ENCODE measurements at places on chromosomes 3 and 15.
A peak's percentile ranks its signal among the peaks of the same experiment; 100 is the strongest.

DNA sequence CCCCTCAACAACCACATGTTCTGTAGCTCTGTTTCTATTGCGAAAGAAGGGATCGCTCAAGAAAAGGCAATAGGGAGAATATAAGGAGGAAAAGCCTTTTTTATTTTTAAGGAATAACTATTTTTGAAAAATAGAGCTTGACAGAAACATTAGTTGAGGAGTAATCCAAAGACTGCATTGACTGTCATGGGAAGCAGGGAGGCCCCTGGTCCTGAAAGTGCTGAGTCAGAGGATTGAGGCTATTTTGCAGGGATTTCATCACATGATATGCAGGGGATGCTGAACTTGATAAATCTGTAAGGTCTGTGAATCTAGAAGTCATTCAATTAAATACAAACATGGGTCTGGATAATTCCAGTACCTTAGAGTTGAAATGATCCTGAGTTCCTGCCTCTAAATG, 92.0 kb downstream of the MTHFS start:
- DNase-seq, result no peak

DNA sequence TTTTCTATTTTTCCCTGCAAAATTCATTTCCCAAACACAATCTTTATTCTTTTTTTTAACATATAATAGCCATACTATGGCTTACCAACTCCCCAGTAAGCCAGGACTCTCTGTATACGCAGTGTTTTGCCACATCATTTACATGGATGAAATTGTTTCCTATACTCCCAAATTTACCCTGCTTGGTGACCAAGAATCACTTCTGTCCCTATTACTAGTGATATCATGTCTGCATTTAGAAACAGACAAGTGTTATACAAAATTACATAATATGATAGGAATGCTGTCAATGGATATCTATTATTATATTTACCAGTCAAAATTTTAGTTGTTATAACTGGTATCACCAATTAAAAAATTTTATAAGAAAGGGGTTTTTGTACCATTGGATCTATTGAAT, 77.8 kb downstream of the LIPC start:
- DNase-seq, result no peak

- no peak for DNase-seq
These were observed 213.8 kb upstream of the STAC start for GRCh38 chr3:36166477-36166876.

- DNase-seq, result no peak
These were observed 190.1 kb downstream of the TBC1D5 start for GRCh38 chr3:17552351-17552750.

- no peak for DNase-seq
These were observed 424.7 kb upstream of the PDZRN3 start for GRCh38 chr3:74049444-74049843.

- DNase-seq, result peak; percentile 83
These were observed 315.5 kb downstream of the FHIT start for GRCh38 chr3:60935709-60936108.

DNA sequence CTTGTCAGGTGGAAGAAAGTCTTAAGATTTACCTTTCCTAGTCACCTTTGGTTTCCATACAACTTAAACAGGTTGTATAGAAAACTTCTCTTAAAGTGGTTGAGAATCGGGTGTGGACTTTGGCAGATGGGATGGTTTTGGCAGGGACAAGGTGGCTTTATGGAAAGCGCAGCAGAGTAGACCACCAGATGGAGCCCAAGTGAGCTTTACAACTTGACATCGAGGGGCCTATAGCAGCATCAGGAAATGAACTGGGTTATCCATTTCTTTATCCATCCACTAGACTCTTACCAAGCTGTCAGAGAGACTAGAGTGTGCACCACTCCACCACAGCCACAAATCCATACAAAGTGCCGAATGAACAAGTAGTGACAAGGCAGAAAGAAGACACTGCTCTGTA, 85.3 kb upstream of the MBNL1 start:
- DNase-seq, result no peak

DNA sequence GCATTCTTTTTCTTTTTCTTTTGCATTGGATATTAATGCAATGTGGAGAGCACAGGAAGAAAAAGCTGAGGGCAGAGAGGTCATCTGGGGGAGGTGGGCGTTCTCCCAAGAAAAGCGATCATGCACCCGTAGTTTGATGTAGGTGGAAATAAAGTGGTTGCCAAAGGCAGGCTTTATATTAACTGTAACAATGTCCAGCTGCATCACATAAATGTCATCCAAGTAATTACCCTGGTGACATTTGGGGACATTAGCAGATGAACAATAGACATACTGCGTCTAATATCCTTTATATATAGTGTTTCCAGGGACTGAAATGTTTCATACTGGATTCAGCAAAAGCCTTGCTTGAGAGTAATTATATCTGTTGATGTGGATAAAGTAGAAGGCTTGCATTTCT, 135.5 kb downstream of the CNTN6 start:
- no peak for DNase-seq

- DNase-seq, result peak; percentile 69
These were observed 7.5 kb upstream of the CMTM6 start for GRCh38 chr3:32510075-32510724.

DNA sequence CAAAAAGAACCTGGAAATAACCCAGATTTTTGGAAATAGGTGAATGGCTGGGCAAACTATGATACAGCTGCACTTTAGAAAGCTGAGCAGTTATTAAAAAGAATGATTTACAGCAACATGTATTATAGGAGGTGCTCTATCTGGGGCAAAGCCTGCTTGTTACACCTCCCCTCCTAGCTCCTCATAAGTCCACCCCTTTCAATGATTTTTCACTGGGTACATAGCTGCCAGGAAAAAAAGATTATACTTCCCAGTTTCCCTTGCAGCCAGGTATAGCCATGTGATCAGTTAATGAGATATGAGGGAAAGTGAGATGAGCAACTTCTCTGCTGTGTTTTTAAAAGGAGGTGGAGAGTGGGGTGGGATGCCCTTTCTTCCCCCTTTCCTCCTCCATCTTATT, 97.7 kb downstream of the CHST2 start:
- DNase-seq, result no peak

DNA sequence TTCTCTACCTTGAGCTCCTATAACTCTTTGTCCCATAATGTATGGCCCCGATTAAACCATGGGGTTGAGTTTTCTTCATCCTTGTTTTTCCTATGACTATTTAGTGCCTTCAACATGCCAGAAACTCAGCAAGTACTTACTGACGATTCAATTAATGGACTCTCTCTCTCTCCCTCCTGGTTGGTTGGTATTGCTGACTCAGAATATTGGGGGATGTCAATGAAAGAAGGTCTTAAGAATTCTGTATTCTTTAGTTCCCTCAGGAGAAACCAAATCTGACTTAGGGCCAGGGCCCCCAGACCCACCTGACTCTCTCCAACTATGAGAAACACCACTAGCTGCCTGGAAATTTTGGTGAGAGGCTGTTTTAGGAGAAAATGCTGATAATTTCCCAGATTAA, 40.8 kb downstream of the TM4SF4 start:
- no peak for DNase-seq

- no peak for DNase-seq
These were observed 40.8 kb downstream of the PPM1L start for GRCh38 chr3:160796813-160797164.

DNA sequence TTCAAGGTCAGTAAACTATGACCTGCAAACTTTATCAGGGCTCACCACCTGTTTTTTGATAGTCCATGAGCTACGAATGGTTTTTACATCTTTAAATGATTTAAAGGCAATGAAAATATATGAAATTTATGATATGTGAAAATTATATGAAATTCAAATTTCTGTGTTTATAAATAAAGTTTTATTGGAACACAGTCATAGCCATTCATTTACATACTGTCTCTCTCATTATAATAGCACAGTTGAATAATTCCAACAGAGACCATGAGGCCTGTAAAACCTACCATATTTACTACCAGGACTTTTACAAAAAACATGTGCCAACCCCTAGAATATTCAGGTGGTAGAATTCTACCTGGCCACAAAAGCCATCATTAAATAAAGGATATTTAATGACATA, 64.0 kb upstream of the XXYLT1 start:
- DNase-seq, result no peak

- no peak for DNase-seq
These were observed 36.7 kb downstream of the SLC9A9 start for GRCh38 chr3:143811602-143812001.

DNA sequence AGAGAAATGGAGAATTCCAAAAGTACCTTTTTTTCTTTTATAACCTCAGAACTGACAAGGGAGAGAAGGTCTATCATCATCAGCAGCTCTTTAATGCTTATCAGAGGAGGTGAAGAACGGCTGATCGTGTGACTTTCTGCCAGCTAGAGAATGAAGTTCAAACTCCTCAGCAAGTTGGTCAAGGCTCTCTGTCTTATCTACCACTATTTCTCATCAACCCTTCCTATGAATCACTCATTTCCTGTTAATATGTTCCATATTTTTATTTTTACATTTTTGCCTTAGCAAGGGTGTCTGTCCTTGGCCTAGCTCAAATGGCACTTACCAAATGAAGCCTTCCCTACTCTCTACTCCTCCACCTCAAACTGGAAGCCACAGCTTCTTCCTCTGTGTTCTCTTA, 73.1 kb upstream of the TSPAN3 start:
- peak; percentile 20 for DNase-seq

DNA sequence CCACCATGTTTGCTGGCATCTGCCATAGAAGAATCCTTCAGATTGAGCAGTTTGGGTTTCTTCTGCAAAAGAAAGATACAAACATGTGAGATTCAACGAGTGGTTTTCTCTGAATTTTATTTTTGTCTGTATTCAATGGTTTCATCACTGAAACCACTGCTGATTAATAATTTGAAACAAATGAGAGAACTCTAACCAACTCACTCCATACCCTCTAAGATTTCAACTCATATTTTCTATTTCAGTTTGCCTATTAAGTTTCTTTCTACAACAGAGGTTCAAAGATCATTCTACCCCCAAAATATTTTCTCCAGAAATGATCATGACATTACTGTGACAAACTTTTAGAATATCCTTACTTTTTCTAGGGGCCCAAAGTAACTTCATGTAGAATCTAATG, 38.7 kb upstream of the MAN2C1 start:
- no peak for DNase-seq

DNA sequence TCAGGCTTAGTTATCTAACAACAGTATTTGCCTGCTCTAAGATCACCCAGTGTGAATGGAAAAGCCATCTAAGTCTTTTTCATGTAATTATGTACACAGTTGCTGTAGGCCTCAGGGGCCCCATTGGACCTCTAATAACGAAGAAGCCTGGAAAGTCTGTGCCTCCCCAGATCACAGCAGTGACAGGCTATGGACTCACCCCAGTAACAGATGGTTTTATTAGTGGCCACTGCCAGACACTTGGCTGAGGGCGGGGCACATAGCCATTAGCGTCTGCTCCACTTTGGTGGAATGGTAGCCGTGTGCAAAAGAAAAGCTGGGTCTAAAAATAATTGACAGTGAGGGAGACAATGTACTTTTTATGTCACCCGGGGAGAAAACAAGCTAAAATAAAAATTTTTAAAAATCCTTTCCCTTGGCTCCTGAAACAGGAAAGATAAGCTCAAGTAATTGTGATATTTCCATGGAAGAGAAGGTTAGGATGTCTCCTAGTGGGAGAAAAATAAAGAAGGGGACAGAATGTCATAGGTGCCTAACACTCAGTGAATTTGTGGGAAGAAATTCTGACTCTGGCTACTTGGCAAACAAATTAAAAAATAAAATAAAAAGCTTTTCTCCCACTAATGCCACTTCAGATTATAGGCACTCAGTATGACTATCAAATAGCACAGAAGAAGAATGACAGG, 44.3 kb upstream of the ZNF385D start:
- no peak for DNase-seq

DNA sequence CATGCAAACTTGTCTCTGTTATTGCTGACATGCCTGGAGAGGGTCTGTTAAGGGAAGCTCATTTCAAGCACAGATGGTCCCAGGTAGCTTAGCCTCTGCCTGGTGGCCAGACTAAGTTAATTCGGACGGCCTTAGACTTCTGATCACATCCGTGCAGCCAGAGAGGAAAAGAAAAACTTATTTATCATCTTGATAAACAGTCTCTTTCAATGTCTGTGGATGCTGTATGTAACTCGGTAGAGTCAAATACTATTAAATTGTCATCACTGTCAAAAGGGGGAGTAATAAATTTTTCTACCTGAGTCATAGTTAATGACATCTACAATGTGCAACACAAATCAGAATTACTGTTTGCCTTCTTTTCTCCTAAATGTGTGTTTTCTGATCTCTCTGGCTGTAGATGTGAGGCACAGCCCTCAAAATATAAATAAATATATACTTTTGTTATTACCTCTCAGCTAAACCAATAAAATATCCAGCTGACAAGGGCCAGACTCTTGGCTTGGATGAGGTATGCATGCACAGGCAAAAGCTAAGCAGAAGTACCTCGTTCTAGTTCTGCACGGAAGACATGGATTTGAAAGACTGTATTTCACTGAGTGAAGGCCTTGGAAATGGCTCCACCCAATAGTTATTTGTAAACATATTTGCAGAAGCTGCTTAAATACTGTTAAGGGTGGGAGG, 530.0 kb downstream of the TAFA4 start:
- DNase-seq, result no peak

DNA sequence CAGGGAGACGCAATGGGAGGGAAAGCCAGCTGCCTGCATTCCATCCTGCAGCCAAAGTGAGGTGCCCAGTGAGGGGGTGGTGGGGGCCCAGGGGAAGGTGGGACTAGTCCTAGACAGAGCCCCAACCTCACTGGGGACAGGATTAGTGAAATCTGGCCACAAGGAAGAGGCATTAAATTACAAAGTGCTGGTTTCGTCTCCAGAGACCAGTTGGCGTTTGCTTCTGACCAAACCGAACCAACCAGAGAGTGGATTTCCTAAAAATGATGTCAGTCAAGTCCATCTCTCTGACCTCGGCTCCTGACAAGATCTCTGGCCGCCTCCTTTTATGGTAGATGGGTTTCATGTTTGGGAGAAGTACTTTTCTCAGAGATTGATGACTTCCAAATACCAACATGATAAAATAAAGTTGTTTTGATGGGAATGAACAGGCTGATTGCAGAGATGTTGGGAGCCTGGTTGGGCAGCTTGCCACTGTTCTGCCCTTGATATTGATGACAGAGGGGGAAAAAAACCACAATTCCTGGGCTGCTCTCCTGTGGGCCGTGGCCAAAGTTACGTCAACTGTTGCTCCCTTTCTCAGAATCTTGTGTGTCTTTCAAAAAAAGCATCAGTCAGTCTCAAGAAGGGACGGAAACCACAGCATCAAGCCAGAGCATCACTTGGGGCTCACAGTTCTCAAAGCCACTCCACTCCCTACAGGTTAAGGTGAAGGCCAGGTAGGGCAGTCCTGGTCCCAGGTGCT, 24.6 kb downstream of the ITGA11 start:
- no peak for DNase-seq
